ENCODE measurements at places on chromosomes 12 and 14.

- DNase-seq, result no peak
These were observed 156.6 kb downstream of the TSPAN9 start for GRCh38 chr12:3233797-3234196.

DNA sequence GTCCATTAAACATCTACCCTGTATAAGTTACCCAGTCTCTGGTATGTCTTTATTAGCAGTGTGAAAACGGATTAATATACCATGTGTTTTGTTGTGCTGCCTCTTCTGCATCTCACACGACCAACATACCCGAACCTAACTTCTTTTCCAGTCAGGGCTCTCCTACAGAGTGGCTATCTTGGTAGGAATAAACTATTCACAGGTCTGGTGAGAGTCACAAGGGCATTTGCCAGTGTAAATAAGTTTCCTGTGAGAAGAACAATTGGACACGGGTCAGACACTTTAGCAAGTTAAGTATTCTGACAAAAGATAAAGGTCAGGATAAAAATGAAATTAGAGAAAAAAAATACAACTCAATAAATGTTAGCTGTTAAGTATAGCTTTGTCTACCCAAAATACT lies 60.9 kb downstream of the MYF5 start:
- DNase-seq, result no peak

GRCh38 chr14:30210630-30211029 lies 283.0 kb upstream of the PRKD1 start:
- DNase-seq, result no peak

- DNase-seq, result no peak
These were observed 328.8 kb upstream of the PDE3A start for GRCh38 chr12:20039562-20039961.

DNA sequence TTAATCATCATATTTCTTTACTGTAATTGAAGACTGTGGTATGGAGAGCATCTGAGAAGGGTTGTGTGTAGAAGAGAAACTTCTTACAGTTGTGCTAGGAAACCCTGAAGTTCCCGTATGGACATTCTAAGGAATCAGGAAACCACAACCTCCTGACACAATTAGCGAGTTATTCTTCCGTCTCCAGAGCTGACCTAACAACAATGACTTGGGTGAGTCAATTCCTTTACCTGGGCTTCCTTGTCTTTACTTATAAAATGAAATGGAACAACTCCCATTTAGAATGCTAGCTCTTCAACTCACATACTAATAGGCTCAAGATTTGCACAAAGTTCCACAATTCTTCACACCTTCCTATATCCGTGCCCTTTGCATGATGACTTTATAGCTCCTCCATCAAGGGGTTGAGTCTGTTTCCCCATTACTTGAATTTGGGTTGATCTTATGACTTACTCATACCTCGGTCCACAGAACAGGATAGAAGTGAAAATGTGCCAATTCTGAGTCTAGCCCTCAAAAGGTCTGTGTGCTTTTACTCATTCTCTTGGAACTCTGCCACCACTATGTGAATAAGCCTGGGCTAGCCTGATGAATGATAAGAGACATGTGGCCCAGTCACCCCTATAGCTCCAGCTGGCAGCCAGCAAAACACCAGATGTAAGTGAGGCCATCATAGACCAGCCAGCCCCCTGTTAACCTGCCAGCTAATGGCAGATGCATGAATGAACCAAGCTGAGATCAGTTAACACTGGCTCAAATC lies 459.4 kb downstream of the ETNK1 start:
- no peak for DNase-seq

GRCh38 chr14:93005135-93005813 lies 82.3 kb downstream of the CHGA start:
- DNase-seq, result no peak

DNA sequence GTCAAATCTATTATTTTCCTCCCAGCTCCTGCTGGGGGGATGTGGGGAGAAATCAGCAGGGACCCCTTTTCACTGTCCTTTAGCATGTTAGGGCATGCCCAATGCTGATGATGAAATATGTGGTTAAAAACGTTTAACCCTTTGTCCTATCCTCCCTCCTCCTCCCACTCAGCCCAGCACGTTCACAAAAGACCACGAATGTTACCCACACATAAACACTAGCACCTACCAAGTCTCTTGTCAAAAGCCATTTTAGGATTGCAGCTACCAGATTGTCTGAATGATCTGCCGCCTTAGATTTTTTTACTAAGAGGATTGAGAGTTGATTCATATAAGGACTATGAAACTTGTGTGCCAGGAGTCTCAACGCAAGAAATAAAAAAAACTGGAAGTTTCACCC lies 70.4 kb downstream of the TBK1 start:
- no peak for DNase-seq

DNA sequence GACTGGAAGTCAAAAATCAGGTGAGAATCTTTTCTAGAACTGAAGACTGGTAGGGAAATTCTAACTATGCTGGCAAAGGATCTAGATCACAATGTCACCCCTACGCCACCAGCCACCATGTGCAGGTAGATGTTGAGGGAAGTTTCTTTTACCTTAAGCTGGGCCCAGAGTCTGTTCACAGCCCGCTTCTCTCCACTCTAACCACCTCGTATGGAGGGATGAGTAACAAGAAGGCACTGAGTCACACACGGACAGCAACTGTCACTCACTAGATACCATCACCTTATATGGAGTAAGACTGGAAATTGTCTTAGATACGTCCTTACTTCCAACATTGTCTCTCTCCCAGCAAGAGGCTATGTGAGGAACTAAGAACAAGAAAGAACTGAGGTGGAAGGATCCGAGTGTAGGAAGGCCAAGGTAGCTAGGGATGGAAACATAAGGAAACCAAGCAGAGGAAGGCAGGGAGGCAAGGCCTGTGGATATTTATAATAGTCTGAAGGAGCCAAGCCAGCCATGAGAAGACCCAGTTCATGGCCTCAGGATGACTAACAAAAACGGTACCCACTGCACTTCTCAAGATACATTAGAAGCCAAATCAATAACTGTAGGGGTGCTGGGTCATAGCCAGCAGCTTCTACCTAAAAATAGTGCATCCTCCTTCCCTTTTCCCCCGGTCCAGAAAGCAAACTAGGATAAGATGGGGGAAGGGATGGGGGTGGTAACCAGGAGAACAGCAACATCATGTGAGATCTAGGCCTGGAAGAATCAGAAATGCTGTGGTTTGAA lies 15.5 kb downstream of the REM2 start:
- no peak for DNase-seq

DNA sequence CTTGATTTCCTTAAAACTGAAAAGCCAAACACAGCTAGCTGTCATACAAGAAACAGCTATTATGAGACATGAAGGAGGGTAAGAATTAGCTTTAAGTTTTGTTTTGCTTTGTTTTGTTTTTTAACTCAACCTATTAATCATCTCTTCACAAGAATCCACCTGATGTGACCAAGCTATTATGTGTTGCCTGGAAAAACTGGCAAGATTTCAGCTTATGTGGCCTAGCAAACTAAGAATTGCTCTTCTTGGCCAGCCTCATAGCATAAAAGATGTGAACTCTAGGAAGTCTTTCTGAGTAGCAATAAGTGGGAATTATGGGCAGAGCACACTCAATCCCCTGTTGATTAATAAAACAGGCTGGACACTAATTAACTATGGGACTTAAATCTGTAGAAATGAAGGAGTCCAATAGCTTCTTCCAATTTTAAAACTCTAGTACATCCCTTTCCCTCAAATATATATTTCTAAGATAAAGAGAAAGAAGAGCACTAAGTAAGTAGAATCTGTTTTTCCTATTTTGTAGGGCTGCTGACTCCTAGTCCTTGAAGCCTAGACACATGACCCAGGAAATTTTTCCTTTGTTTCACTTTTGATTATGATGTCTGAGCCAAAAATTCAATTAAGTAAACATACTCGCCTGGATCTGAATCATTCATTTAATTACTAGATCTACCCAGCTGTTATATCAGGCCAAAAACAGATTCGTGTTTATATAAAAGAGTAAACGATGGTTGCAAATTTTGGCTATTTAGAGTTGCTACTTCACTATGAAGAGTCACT lies 75.7 kb downstream of the GTF2A1 start:
- DNase-seq, result no peak

- DNase-seq, result no peak
These were observed 13.1 kb upstream of the DAAM1 start for GRCh38 chr14:59175404-59175803.

DNA sequence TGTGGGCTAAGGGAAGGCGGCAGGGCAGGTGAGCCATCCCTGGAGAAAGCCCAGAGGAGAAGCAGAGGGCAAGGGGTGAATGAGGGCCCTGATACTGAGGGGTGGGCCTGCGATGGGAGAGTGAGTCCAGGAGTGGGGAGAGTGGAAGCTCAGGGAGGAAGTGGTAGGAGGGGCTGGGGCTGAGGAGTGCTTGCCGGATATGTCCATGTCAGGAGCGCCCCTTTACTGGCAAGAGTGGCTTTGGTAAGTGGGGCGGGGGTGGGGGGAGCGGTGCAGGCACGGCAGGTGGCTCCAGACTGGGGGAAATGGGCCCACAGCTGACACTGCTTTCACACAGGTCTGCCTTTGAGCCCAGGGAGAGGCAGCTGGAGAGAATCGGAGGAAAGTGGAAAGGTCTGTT lies 86.4 kb upstream of the GPR68 start:
- no peak for DNase-seq
